Fibroblast of skin of right quadriceps (primary cell): ENCODE measurements at places on chromosomes 6 and 20.

GRCh38 chr6:144475411-144475810, 190.3 kb downstream of the UTRN start:
- no peak for DNase-seq

DNA sequence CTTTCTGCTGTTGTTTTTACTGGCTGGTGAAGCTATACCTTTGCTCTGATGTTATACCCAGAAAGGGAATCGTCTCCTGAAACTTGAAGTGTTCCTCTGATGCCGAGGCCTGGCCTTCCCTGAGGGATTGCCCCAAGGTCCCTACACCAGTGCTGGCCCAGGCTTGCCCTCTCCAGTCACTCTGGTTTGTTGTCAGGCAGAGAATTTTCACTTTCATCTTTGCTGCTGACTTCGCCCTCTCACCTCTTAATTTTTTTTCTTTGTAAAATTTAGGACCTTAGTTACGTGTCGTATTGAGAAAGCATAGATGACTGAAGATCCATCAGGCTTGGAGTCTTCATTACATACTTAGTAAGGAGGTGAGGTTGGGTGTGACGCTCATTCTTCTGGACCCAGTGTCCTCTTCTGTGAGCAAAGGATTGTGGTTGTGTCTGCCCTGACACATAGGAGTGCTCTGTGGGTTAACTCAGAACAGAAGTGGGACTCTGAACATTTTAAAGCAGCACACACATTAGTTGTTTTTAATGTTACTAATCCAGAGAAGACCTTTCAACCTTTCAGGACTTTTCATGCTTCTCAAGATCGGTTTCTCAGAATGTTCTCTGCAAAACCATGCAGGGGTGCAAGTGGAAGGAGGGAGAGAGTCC, 45.4 kb downstream of the TULP4 start:
- DNase-seq, result no peak

DNA sequence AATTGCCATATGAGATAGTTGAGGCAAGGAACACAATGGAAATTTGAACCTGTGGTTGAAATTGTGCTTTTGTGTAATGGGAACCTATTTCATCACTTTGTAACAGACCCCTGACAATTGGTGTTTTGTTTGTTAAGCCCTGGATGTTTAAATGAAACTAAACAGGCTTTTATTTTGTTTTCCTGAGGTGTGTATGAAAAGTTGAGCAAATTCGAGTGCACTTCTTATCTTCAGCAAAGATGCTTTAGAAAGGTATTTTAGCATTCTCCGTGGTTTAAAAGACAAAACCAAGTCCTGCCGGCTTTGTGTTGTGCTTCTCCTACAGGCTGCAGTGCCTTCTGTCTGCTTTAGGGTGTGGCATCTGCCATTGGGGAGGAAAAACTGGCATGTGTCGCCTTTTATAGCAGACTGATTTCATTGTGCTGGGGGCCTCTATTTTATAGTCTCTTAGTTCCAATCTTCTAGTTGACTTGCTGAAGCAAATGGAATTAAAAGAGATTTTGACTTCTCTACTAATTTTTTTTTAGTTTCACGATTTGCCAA, 2.2 kb upstream of the ARID1B start:
- no peak for DNase-seq

DNA sequence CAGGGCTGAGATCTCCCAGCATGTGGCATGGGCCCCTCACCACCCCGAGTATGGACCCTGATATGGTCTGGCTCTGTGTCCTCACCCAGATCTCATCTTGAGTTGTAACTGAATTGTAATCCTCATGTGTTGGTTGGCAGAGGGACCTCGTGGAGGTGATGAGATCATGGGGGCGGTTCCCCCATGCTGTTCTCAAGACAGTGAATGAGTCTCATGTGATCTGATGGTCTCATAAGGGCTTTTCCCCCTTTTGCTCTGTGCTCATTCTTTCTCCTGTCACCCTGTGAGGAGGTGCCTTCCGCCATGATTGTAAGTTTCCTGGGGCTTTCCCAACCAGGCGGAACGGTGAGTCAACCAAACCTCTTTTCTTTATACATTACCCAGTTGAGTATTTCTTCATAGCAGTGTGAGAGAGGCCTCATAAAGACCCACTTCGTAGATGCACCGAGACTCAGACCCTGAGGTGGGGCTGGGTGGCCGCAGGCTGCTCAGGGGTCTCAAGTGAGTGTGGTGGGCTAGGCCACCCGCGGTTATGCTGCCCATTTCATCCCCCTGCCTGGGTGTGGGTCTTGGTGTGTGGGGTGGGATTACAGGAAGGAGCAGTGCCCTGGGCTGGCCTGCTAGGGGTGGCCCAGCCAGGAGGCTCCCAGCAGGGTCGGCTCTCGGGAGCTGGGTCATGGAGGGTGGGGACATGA, 26.2 kb upstream of the GATA5 start:
- no peak for DNase-seq

- no peak for DNase-seq
These were observed 13.5 kb downstream of the ZNF322 start for GRCh38 chr6:26646074-26646473.

DNA sequence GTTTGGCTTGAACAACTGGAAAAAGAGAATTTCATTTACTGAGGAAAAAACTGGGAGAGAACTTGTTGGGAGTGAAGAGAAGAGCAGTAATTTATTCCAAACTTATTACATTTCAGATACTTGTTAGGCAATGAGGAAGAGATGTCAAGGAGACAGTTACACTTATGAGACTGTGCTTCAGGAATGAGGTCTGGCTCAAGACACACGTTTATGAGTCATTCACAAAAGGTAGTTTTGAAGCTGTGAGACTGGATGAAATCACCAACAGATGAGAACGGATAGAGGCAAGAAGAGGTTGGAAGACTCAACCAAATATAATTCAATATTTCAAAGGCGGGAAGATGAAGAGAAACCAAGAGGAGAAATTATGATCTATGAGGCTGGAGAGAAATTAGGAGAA, 70.6 kb upstream of the DEFB112 start:
- DNase-seq, result peak; percentile 18

- no peak for DNase-seq
These were observed 1.7 kb upstream of the DSTN start for GRCh38 chr20:17568045-17568788.

GRCh38 chr20:20690676-20691476, 21.6 kb downstream of the RALGAPA2 start:
- DNase-seq, result no peak

- DNase-seq, result no peak
These were observed 18.3 kb downstream of the KIF16B start for GRCh38 chr20:16554766-16555543.
